ENCODE measurements at places on chromosomes 4 and X.
A peak's percentile ranks its signal among the peaks of the same experiment; 100 is the strongest.

GRCh38 chr4:153409412-153409811 is 56.7 kb upstream of the TMEM131L start:
- DNase-seq = peak; percentile 2

DNA sequence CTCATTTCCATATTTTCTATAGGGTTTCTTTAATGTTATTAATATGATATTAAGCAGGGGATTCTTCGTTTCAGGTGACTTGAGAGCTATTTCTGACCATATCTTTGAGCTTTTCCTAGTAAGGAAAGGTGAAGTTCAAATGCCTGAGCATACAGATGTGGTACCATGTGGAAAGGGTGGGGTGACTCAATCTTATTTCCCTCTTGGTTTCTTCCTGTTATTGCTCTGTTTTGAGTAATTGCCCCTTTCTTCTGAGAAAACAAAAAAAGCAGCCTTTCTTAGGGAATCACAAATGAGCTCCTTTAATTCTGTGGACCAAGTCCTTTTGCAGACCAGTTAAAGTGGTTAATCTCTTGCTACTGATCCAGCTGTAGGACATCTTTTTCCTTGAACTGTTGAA is 41.0 kb upstream of the AGA start:
- DNase-seq = no peak

- no peak for DNase-seq
Measured at GRCh38 chr4:72761368-72762038, 192.5 kb upstream of the ADAMTS3 start.

GRCh38 chr4:184433258-184433892 is 41.0 kb downstream of the IRF2 start:
- no peak for DNase-seq

- DNase-seq = no peak
Measured at GRCh38 chr4:99008051-99008450, 12.5 kb downstream of the METAP1 start.

- DNase-seq = no peak
Measured at GRCh38 chr4:122503214-122503613, 46.7 kb upstream of the IL2 start.

DNA sequence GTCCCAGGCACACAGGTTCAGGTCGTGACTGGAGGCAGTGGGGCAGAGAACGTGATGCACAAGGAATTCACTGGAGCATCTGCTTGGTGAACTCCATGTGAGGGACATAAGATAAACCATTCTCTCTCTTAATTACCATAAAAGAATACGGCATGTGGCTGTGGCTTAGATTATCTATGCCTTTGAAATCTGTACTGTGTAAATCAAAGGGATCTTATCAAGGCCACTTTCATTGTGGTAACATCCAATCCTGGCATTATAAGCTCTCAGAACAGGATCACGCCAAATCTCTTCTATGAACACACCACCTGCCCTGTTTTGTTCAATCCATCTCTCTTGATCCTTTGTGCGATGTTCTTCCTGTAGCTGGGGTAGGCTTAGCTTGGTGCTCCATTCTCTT is 192.3 kb downstream of the SPATA18 start:
- no peak for DNase-seq

- no peak for DNase-seq
Measured at GRCh38 chr4:41517747-41518146, 20.2 kb upstream of the LIMCH1 start.

GRCh38 chr4:13559413-13559812 is 15.1 kb upstream of the NKX3-2 start:
- DNase-seq = no peak

DNA sequence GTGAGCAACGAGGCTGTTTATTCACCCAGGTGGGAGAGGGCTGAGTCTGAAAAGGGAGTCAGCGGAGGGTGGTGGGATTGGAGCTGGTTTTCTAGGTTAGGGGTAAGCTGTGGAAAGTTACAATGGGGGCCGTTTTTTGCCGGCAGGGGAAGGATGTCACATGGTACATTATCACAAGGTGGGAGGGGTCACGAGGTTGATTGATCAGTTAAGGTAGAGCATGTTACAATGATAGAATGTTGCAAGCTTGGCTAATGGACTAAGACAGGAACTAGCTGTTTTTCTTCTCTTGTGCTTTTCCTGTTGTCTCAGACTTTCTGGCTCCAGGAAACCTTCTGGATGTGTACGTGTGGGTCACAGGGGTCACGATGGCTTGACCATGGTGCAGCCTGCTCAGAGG is 536.3 kb upstream of the HTR2C start:
- no peak for DNase-seq

All from NCI-H446 (cell line).